ENCODE measurements at places on chromosomes 5 and 9.

DNA sequence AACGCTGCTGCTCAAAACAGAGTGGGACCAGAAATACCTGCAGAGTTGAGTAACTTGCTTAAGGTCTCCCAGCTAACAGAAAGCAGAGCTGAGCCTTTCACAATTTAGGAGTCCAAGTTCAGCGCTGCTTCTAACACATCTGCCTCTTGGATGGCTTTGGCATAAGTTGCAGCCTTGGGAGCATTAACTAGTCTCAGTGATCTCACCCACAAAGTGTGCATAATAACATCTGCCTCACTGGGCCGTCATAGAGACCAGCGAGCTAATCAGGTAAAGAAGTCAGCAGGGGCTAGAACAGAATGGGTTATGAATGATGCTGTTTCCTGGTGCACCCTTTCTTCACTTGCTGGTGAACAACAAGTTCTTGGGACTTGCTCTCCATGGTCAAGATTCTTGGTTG is 36.5 kb downstream of the WWC1 start:
- DNase-seq = no peak

DNA sequence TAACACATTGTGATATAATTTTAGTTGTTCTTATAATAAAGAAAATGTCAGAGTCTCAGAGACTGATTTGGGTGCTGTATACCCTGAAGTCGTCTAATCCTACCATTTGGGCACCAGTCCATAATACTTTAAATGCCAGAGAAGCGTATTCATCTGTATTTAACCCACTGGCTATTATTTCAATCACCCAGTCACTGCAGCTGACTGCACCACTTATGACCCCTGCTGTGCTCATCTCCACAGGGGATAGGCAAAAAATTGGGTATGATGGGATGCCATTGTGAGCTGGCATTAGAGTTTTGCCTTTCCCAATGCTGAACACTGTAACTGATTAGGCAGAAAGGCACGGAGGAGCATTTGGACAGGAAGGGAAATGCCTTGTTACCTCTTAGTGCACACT is 599.7 kb downstream of the CAAP1 start:
- no peak for DNase-seq

DNA sequence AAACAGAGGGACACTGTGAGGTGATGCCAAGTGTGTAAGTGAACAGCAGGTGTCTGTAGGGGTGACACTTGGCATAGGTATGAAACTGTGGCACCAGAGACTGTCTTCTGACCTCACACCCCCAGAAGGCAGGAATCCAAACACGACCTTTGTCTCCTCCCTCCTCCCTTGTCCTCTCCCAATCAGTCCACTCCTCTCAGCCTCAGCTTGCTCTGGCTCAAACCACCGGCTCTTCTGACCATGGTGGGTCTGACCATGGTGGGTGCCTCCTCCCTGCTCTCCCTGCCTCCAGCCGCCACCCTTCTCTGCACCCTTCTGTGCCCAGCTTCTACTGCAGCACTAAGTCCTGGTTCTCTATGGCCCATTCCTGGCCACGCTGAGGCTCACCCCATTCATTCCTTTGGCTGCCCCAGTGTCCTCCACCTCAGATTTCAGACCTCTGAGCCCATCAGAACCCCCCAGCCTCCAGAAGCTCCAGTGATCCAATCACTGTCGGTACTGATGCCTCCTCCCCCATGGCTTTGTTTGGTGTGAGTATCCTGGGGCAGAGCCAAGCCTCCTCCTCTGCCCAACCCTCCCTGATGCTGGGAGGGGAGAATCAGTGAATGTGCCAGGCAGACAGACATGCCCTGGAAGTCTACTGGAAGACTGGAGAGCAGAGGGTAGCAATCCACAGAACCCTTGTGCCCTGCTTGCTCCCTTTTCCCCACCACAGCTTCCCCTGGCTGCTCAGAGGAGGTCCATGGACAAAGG is 1.7 kb upstream of the ARID3C start:
- no peak for DNase-seq

GRCh38 chr9:133803028-133803585 is 65.0 kb upstream of the SARDH start:
- no peak for DNase-seq

GRCh38 chr5:78639791-78640190 is 8.8 kb downstream of the LHFPL2 start:
- no peak for DNase-seq

- DNase-seq = no peak
Measured at GRCh38 chr5:135596788-135597187, 18.0 kb upstream of the CXCL14 start.

- DNase-seq = no peak
Measured at GRCh38 chr9:6428940-6429889, 16.2 kb downstream of the UHRF2 start.

- DNase-seq = no peak
Measured at GRCh38 chr5:168847511-168848073, 268.4 kb upstream of the PANK3 start.

DNA sequence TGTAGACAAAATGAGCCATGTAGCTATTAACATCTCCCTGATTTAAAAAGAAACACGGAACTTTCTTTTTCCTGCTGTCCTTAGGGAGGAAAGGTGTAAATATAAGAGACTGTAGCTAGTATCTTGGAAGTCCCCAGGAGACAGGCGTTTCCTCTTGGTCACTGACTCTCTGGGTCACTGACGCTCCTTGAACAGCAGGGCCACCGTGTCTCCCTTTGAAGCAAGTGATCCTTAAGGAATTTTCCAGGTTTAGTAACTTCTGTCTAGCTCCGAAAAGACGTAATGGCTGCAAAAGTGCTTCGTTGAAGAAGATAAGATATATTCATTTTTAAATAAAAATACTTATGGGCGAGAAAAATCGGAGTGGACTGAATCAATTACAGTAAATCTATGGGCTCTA is 745 bp upstream of the CLTA start:
- no peak for DNase-seq

- DNase-seq = no peak
Measured at GRCh38 chr9:70290626-70291025, 31.8 kb downstream of the SMC5 start.

GRCh38 chr9:114012126-114012525 is 66.0 kb downstream of the AMBP start:
- DNase-seq = no peak
